ENCODE measurements at places on chromosomes 13 and 19. TPM values are rescaled to one million over a fixed set of nuclear protein-coding genes. Genes with fewer than 3 reads are reported as not detected.

DNA sequence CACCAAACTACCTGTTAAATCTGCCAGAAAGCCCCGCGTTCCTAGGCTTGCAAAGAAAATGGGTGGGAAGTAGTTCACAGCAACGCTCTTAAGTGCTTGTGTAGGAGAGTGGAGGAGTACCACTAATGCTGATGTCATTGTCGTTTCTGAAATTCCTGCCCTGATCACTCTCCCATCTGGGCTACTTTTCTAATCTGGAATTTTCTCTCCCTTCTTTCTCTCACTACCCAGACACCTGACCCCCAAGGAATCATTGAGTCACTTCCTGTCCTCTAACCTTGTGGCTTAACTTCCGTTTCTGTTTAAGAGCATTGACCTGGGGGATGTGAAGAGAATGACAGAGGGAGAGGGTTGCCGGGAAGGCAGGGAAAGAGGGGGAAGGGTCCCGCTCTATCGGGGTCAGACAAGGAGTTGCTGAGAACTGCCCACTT lies 98.7 kb downstream of the STARD13 start:
- DNase-seq: no peak

VSTM1 gene
- not detected for total RNA-seq

ASF1B gene
- total RNA-seq: 76.1 TPM

PSG11 gene
- total RNA-seq: 0.37 TPM

SHISA2 gene
- 0.58 TPM for total RNA-seq

- no peak for DNase-seq
These were observed 3.1 kb upstream of the SHISA2 start for GRCh38 chr13:26054896-26055295.

GRCh38 chr19:31519256-31519655 lies 170.0 kb upstream of the TSHZ3 start:
- DNase-seq: no peak

CYTH2 gene
- total RNA-seq: 32.4 TPM

GRCh38 chr19:45638930-45639729 lies at the start of gene EML2:
Gene EML2 (minus strand): TSS chr19:45639397. CDS start chr19:45639376, 21 bp downstream.
- DNase-seq: peak; percentile 68

DNA sequence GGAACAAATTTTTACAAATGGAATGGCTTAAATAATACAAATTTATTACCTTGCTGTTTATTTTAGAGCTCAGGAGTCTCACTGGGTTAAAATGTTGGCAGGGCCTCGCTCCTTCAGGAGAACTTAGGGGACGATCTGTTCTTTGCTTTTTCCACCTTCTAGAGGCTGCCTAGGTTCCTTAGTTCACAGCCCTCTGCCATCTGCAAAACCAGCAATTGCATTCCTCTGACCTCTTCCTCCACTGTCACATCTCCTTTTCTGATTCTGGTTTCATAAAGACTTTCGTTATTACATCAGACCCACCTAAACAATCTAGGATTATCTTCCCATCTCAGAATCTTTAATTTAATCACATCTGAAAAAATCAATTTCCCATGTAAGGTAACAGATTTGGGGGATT lies 249.6 kb upstream of the SPRY2 start:
- DNase-seq: no peak

GRCh38 chr13:27523346-27524073 lies 73.1 kb upstream of the MTIF3 start:
- no peak for DNase-seq

SSBP4 gene
- total RNA-seq: 31.7 TPM

C19orf67 gene
- total RNA-seq: not detected

- no peak for DNase-seq
These were observed 10.3 kb downstream of the IGSF23 start for GRCh38 chr19:44623626-44624025.

- DNase-seq: no peak
These were observed 8.3 kb downstream of the MAB21L1 start for GRCh38 chr13:35468195-35468594.

SIGLEC5 gene
- not detected for total RNA-seq

GRCh38 chr13:66210677-66211076 lies 1019.5 kb downstream of the PCDH9 start:
- no peak for DNase-seq

DNA sequence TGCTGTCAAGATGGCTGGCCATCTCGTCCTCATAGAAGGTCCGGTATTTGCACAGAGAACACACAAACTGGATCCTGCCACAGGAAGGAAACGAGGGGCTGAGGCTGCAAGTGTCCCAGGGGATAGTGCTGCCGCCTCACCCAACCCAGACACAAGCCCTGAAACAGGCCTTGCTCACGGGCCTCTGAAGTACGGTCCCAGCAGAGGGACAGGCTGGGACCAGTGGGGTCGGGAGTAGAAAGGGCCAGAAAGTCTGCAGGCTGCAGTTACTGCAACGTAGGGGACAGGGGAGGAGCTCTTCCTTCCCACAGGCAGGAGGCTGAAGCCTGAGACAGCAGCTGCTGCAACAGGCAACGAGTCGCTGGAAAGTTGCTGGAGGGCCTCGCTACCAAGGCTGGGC lies 18.2 kb upstream of the AKAP8 start:
- no peak for DNase-seq

DNA sequence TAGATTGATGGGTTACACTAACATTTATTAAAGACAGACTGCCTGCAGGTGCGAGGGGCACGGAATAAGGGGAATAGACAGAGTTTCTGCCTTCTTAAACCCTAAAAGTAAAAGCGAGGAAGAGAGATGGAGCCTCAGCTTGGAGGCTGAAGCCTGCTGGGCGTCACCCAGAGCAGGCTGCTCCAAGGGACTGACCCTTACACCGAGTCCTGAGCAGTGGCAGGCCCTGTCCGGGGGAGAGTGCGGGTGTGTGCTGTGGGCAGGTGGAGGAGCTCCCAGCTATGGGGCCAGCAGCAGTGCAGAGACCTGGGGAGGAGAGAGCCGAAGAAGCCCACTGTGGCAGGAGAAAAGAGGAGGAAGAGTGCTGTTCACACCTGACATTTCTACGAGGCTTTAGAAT lies 86.4 kb downstream of the SOX1 start:
- DNase-seq: no peak

- DNase-seq: no peak
These were observed 82.1 kb downstream of the WDFY2 start for GRCh38 chr13:51666374-51666773.

- DNase-seq: no peak
These were observed 10.5 kb upstream of the LATS2 start for GRCh38 chr13:21071924-21072323.

- no peak for DNase-seq
These were observed 122.3 kb downstream of the DPF1 start for GRCh38 chr19:38101723-38102122.

DNA sequence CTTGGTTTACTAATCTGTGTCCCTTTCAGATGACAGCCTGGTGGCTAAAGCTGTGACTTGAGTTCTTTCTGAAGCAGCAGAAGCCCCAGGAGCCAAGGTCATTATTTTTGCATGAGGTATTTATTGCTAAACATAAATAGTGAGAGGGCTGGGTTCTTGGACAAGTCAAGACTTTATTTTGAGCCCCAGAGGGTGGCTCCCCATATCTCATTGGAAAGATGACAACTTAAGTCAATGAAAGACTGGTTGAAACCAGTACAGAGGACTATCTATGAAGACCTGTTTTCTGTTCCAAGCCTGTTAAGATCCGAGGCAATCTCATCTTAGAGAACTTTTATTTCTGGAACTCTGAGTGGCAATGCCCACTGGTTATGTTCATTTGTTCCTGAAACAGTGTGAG lies 14.4 kb upstream of the ERICH6B start:
- no peak for DNase-seq

- DNase-seq: peak; percentile 72
These were observed 50.4 kb downstream of the MYO9B start for GRCh38 chr19:17125728-17126677.

DNA sequence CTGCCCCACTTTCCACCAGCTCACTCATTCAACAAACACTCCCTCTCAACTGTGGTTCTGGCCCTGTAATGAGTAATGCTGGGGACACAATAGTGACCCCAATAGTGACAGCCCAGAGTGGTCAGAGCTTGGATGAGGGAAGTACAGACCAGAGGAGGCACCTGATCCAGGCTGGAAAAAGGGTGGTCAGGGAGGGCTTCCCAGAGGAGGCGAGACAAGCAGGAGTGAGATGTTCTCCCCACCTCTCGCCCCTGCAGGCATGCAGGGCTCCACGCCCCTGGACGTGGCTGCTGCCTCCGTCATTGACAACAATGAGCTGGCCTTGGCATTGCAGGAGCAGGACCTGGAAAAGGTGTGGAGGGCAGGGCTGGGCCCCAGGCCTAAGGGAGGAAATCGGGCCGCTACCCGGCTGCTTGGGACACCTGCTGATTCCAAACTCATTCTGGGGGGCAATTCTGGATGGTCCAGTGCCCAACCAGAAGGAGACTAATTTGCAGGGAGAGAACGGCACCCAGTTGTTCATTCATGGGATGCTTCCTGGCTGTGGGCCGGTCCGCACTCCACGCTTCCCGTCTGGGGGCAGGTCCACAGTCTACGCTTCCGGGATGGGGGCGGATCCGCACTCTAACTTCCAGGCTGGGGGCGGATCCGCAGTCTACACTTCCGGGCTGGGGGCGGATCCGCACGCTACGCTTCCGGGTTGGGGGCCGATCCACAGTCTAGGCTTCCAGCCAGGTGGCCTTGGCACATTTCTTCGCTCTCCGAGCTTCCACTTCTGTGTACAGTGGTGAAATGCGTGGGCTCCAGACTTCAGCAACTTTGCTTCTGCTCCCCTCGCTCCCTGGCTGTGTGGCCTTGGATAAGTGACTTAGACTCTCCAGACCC lies 63.4 kb downstream of the RYR1 start:
- no peak for DNase-seq

TBC1D17 gene
- total RNA-seq: 53.0 TPM

- no peak for DNase-seq
These were observed 426 bp downstream of the MYO9B start for GRCh38 chr19:17075864-17076542.

DNA sequence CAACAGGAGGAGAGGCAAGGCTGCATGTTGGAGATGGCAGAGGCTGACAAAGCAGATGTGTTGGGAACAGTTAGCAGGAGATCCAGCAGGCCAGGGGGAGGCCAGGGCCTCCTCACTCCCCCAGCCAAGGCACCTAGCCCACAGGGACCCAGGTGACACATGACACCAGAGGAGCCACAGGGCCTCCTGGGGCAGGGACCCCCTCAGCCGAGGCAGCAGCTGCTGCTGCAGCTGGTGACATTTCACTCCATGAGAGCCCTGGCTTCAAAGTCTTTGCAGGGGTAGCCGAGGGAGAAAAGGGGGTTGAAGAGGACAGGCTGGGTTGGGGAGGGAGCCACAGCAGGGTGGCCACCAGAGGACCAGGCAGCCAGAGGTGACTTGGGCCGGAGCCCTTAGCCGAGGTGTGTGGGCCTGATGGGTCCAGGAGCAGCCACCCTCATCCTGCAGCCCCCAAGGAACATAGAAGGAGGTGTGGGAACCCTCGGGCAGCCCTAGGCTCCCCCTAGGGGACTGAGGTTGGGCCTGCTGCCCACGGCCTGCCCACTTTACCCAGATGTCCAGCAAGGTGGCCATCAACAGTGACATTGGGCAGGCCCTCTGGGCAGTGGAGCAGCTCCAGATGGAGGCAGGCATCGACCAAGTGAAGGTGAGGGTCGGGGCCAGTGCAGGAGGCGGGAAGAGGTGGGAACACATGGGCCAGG lies at the start of gene GNG14:
Gene GNG14 (plus strand): TSS at position 503 of the 701 bp plus-strand sequence. CDS start 51 bp downstream, at position 554.
- DNase-seq: no peak

FARSA gene
- 89.2 TPM for total RNA-seq

- DNase-seq: no peak
These were observed 84.7 kb downstream of the ERCC5 start for GRCh38 chr13:102930566-102930965.

- DNase-seq: no peak
These were observed 16.6 kb downstream of the VRK3 start for GRCh38 chr19:50008532-50008931.

SGTA gene
- 54.4 TPM for total RNA-seq

DNA sequence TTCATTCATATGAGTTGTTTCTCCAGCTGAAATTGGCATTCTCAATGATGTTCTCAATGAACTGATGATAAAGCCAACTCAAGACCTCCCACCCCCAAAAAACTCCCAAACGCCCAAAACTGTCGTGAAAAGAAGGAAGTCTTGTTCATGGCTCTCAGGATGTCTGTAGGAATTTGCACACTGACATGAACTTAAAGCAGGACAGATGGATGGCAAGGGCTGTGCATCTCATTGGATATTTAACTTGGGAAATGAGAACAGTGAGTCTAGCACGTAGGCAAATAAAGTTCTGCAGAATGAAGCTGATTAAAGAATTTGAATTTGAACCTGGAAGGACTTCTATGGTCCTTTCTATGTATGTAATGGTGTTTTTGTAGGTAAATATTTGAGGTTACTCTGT lies 305.7 kb downstream of the SHISA2 start:
- no peak for DNase-seq

COQ8B gene
- total RNA-seq: 25.5 TPM

TEAD2 gene
- not detected for total RNA-seq

- DNase-seq: no peak
These were observed 230.8 kb downstream of the DCT start for GRCh38 chr13:94248454-94249228.

DNA sequence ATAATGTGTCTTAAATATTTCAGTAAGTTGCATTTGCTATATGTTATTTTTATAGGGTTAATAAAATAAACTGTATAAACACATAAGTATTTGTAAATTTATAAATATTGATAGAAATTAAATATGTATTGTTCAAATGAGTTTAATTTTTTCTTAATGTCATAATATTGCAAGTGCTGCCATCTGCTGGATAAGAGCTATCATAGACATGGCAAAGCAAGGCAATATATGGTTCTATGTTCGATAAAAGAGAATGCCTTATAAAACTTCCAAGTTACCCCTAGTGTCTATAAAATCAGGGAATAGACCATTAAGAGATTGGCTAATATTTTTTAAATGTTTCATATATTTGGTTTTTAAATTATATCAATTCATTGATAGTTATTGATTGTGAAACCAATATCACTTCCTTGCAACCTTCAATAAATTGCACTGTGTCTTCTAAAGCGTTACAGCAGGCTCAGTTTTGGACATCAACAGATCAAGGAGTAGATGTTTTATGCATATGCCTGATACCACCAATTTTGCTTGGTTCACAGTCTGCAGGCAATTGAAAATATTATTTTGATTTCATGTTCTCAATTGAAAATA lies 29.0 kb upstream of the SLITRK6 start:
- DNase-seq: no peak

DNA sequence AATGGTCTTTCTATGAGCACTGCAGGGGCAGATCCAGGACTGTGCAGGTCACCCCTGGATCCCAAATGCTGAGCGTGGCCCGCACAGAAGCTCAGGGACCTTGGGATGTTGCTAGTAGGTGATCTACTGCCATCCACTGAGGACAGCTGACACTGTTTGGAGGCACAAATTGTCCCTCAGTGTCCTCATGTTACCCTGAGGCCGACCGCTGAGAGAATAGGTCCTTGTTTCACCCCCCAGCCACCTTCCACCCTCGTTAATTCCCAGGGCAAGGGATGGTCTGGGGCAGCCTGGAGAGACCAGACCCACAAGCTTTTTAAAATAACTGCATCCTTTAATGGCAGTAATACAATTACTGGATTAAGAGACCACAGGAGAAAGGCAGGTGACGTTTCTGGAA lies 15.4 kb upstream of the TMEM160 start:
- DNase-seq: no peak

Data from activated naive CD4-positive, alpha-beta T cell treated with anti-CD3 and anti-CD28 coated beads, Interleukin-2, amount 50 U/mL, for 72 hours (primary cell).